ENCODE measurements at places on chromosomes 13 and 19. TPM values are rescaled to one million over a fixed set of nuclear protein-coding genes. Genes with fewer than 3 reads are reported as not detected.

DNA sequence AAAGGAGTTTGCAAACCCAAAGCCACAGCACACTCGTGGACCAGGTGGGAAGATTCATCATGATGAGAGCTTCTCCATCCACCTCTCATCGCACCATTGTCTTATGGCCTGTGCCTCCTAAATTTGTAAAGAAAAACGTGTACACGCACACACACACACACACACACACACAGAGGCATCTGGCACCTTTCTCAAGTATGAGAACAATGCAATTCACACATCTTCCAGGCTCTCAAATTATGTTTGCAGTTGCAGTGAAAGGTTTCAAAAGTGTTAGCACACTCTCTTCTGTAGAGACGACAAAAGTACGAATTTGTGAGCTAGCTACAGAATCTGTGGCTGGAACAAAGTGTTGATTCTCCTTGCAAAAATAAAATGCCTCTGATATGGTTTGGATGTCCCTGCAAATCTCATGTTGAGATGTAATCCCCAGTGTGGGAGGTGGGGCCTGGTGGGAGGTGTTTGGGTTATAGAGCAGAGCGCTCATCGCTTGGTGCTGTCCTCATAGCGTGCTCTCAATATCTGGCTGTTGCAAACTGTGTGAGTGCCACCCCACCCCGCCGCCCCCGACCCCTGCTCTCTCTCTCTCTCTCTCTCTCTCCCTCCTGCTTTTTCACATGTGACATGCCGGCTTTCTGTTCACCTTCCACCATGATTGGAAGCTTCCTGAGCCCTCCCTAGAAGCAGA lies 21.8 kb upstream of the RAB20 start:
- DNase-seq, result no peak
- no peaks in the 10 kb centered on the region for H3K27me3 ChIP-seq
- H3K27ac ChIP-seq, result no peak overlapping the region
- peaks cover 15% of the 10 kb centered on the region for H3K4me1 ChIP-seq

- no peak overlapping the region for H3K4me3 ChIP-seq
- no peaks in the 10 kb centered on the region for H3K36me3 ChIP-seq
- H3K27ac ChIP-seq, result no peak overlapping the region
- DNase-seq, result no peak
- H3K27me3 ChIP-seq, result no peaks in the 10 kb centered on the region
These were observed 229.0 kb upstream of the IPO5 start for GRCh38 chr13:97724450-97724849.

DNA sequence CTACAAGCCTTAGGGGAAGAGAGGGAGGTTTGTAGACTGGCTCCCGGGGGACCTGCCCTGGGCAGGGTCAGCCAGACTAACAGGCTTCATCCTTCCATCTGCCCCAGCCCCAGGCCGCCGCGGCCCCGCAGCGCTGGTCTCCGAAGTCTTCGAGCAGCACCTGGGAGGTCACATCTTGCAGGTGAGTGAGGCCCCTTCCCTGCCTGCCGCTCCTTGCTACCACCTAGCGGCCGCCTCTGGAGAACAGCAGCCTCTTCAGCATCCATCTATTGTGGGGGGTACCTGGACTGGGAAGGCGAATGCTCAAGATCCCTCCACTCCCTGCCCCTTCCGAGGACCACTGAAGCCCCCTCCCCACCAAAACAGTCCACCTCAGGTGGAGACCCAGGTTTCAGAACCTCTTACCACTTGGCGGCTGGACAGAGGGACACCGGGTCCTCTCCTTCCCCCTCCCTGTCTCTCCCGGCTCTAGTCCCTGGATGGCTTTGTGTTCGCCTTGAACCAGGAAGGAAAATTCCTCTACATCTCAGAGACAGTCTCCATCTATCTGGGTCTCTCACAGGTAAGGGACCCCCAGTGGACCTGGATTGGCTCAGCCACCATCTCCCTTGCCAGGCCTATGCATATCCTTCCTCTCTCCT lies 12.7 kb downstream of the NPAS1 start:
- H3K27ac ChIP-seq, result no peak overlapping the region
- peaks cover 23% of the 10 kb centered on the region for H3K4me1 ChIP-seq
- no peak overlapping the region for H3K4me3 ChIP-seq
- no peaks in the 10 kb centered on the region for H3K27me3 ChIP-seq

- H3K27ac ChIP-seq, result no peak overlapping the region
- peaks cover 18% of the 10 kb centered on the region for H3K4me1 ChIP-seq
- DNase-seq, result no peak
- H3K4me3 ChIP-seq, result peak overlapping the region; percentile 81
- H3K36me3 ChIP-seq, result peaks cover 18% of the 10 kb centered on the region
These were observed 1.5 kb downstream of the ZNF765 start for GRCh38 chr19:53396525-53396868.

- no peak overlapping the region for H3K4me3 ChIP-seq
- H3K27me3 ChIP-seq, result no peaks in the 10 kb centered on the region
- H3K4me1 ChIP-seq, result no peaks in the 10 kb centered on the region
- H3K27ac ChIP-seq, result no peak overlapping the region
- no peaks in the 10 kb centered on the region for H3K36me3 ChIP-seq
- DNase-seq, result peak; percentile 39
These were observed 29.4 kb upstream of the PTPRS start for GRCh38 chr19:5369962-5370367.

GRCh38 chr19:12665281-12665573 lies 1.3 kb downstream of the MAN2B1 start:
- peaks cover 35% of the 10 kb centered on the region for H3K4me1 ChIP-seq
- DNase-seq, result no peak
- H3K27me3 ChIP-seq, result no peaks in the 10 kb centered on the region
- H3K4me3 ChIP-seq, result no peak overlapping the region
- no peaks in the 10 kb centered on the region for H3K36me3 ChIP-seq

GRCh38 chr13:95360052-95360451 lies 58.8 kb upstream of the ABCC4 start:
- no peak overlapping the region for H3K27ac ChIP-seq
- no peaks in the 10 kb centered on the region for H3K36me3 ChIP-seq
- no peak for DNase-seq

- no peak overlapping the region for H3K4me3 ChIP-seq
- H3K4me1 ChIP-seq, result peaks cover 19% of the 10 kb centered on the region
- H3K27ac ChIP-seq, result no peak overlapping the region
- DNase-seq, result no peak
These were observed 35.0 kb upstream of the ADGRE5 start for GRCh38 chr19:14346279-14346678.

DNA sequence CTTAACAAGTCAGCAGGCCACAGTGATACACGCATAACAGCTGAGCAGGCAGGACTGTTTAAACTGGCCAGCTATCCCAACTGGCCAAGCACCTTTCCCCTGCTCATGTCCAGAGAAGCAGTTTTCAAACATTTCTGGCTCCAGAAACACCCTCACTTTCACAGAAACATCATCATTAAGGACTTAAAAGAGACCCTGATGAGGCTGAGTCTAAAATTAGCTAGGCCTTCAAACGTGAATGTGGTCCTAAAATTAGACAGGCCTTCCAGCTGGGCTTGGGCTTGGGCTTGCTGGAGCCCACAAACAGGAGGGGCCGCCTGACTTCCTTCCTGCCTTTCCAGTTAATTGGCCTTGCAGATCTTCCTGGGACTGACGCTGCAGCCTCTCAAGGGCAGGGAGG lies 334.2 kb downstream of the DNAJC15 start:
- no peak overlapping the region for H3K27ac ChIP-seq
- H3K4me1 ChIP-seq, result no peaks in the 10 kb centered on the region
- H3K36me3 ChIP-seq, result no peaks in the 10 kb centered on the region
- no peak overlapping the region for H3K4me3 ChIP-seq

- H3K27ac ChIP-seq, result no peak overlapping the region
- H3K4me3 ChIP-seq, result no peak overlapping the region
These were observed 1167.3 kb downstream of the UQCRFS1 start for GRCh38 chr19:28045621-28046020.

GRCh38 chr19:7478173-7478842 lies 10.5 kb downstream of the PEX11G start:
- H3K4me1 ChIP-seq, result peaks cover 19% of the 10 kb centered on the region
- no peaks in the 10 kb centered on the region for H3K36me3 ChIP-seq
- H3K27ac ChIP-seq, result no peak overlapping the region
- H3K27me3 ChIP-seq, result no peaks in the 10 kb centered on the region
- no peak for DNase-seq

- H3K4me3 ChIP-seq, result no peak overlapping the region
- H3K27me3 ChIP-seq, result no peaks in the 10 kb centered on the region
- no peak overlapping the region for H3K27ac ChIP-seq
- peaks cover 22% of the 10 kb centered on the region for H3K4me1 ChIP-seq
- DNase-seq, result no peak
- H3K36me3 ChIP-seq, result no peaks in the 10 kb centered on the region
These were observed 9.5 kb downstream of the B3GLCT start for GRCh38 chr13:31209172-31209840.

DNA sequence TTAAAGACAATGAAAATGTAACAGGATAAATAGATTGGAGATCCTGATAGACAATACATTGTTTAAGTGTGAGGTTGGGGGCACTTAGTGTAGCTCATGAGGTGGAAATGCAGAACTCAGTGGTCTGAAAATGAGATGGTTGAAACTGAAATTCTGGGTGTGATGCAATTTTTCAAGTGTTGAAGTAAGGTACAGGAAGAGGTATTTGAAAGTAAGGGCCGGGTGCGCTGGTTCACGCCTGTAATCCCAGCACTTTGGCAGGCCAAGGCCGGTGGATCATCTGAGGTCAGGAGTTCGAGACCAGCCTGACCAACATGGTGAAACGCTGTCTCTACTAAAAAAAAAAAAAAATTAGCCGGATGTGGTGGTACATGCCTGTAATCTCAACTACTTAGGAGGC lies 113.0 kb downstream of the UFM1 start:
- H3K4me3 ChIP-seq, result no peak overlapping the region
- H3K27ac ChIP-seq, result no peak overlapping the region
- no peaks in the 10 kb centered on the region for H3K4me1 ChIP-seq
- H3K27me3 ChIP-seq, result no peaks in the 10 kb centered on the region
- DNase-seq, result no peak

DNA sequence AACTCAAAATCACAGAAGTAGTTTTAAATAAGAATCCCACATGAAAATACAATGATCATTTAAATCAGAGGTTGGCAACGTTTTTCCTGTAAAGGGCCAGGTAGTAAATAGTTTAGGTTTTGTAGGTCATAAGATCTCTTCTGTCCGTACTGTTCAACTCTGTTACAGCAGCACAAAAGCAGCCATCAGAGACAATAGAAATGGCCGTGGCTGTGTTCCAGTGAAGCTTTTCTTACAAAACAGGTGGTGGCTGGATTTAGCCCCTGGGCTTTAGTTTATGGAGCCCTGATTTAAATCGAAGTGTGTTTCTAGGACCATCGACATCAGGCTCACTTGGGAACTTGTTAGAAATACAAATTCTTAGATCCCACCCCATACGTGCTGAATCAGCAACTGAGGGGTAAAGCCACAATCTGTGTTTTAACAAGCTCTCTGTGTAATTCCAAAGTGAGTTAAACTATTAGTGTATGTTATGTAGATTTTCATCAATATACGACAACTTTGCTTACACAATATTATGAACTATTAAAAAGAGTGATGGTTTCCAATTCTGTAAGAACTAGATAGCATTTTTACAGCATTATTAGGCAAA lies 54.8 kb upstream of the MIR17HG start:
- no peaks in the 10 kb centered on the region for H3K36me3 ChIP-seq
- peaks cover 9% of the 10 kb centered on the region for H3K27me3 ChIP-seq
- H3K27ac ChIP-seq, result no peak overlapping the region
- no peak for DNase-seq
- H3K4me1 ChIP-seq, result no peaks in the 10 kb centered on the region

GRCh38 chr19:42440357-42441048 lies 2.2 kb downstream of the CXCL17 start:
- peak overlapping the region; percentile 41 for H3K27ac ChIP-seq
- peak overlapping the region; percentile 32 for H3K4me3 ChIP-seq
- H3K36me3 ChIP-seq, result no peaks in the 10 kb centered on the region
- DNase-seq, result peak; percentile 57
- H3K4me1 ChIP-seq, result peaks cover 85% of the 10 kb centered on the region

DNA sequence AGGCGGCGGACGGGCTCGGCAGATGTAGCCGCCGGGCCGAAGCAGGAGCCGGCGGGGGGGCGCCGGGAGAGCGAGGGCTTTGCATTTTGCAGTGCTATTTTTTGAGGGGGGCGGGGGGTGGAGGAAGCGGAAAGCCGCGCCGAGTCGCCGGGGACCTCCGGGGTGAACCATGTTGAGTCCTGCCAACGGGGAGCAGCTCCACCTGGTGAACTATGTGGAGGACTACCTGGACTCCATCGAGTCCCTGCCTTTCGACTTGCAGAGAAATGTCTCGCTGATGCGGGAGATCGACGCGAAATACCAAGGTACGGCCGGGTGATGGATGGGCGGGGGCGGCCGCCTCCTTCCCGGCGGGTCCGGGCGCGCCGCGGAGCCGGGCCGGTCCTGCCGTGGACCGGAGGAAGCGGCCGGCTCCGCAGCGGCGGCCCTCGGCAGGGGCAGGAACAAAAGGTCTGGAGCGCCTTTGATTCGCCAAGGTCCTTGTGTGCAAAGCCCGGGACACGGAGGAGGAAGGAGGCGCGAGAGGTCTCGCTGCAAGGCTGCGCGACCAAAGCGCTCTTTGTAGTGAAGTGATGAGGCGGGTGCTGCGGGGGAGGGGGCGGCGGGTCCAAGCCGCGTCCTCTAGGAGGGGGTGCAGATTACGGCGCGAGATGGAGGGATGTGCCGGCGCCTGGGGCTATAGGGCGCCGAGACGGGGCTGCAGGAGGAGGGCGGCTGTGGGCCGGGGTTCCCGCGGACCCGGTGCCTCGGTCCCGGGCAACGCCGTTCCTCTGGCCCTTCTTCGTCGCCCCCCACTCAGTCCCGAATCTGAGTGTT lies 689 bp downstream of the ING1 start:
- peaks cover 19% of the 10 kb centered on the region for H3K4me1 ChIP-seq
- H3K4me3 ChIP-seq, result peak overlapping the region; percentile 98
- DNase-seq, result peak; percentile 28
- H3K27me3 ChIP-seq, result no peaks in the 10 kb centered on the region
- no peaks in the 10 kb centered on the region for H3K36me3 ChIP-seq

- no peaks in the 10 kb centered on the region for H3K36me3 ChIP-seq
- H3K27me3 ChIP-seq, result no peaks in the 10 kb centered on the region
- DNase-seq, result no peak
- H3K4me3 ChIP-seq, result no peak overlapping the region
- no peak overlapping the region for H3K27ac ChIP-seq
These were observed 208.0 kb downstream of the DLEU7 start for GRCh38 chr13:50635504-50635903.

- H3K4me1 ChIP-seq, result peaks cover 58% of the 10 kb centered on the region
- no peak overlapping the region for H3K27ac ChIP-seq
- peak; percentile 66 for DNase-seq
- no peaks in the 10 kb centered on the region for H3K36me3 ChIP-seq
These were observed 153.1 kb downstream of the RGCC start for GRCh38 chr13:41610404-41610803.

DNA sequence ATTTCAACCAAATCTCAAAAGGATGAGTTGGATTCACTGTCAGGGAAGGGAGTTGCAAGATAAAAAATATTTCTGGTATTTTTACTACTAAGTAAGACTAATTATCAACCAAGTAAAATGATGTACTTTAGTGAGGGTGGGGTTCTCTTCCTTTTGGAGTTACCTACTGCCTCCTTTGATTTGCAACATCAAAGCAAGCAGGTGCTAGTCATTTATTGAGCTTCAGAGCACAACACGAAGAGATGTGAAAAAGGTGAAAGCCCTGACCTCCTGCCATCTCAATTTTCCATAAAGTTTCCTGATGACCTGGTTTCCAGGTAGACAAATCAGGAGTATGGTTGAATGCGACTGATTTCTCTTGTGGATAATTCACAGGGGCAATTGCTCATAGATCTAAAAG lies 96.0 kb downstream of the CDADC1 start:
- H3K27ac ChIP-seq, result no peak overlapping the region
- no peak overlapping the region for H3K4me3 ChIP-seq
- no peaks in the 10 kb centered on the region for H3K27me3 ChIP-seq
- peaks cover 8% of the 10 kb centered on the region for H3K4me1 ChIP-seq

POU2F2 gene
- total RNA-seq, result 0.09 TPM

PTPRH gene
- 9.9 TPM for total RNA-seq

ZNF382 gene
- 6.8 TPM for total RNA-seq

MISP3 gene
- total RNA-seq, result 5.4 TPM

LILRA5 gene
- total RNA-seq, result not detected

TGFB1 gene
- 4.1 TPM for total RNA-seq

ACER1 gene
- not detected for total RNA-seq

All from HepG2 (cell line).